ENCODE measurements at places on chromosomes 16 and 17. TPM values are rescaled to one million over a fixed set of nuclear protein-coding genes. Genes with fewer than 3 reads are reported as not detected.

DNA sequence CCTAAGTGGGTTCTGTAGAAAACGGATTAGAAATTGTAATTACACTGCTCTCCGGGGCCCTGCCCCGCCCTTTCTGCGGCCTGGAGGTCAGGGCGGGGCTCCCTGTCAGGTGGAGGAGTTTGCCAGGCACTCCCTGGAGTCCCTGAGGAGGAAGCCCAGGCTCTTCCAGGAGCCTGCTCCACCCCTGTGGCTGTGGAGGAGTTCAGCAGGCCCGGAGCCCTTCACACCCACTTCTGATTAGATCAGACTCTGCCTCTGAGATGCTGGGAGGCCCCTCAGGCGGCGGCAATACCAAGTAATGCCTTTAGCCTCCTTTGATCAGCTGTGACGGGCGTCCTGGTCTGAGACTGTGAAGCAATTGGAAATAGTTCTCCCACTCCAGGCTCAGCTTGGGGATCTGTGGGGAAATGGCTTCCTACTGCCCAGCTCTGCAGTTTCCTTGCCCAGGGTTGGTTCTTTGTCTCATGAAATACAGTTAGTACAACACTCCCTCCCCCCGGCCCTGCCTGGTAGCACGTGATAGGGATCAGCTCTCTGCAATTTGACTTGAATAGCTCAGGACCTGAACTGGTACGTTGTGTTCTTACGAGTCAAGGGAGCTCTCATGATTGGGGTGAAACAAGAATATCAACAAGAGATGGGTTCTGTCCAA lies 22.3 kb downstream of the BAIAP2 start:
- DNase-seq = peak; percentile 91
- no peaks in the 10 kb centered on the region for H3K27me3 ChIP-seq

- H3K4me1 ChIP-seq = no peaks in the 10 kb centered on the region
- H3K27me3 ChIP-seq = no peaks in the 10 kb centered on the region
- no peak overlapping the region for H3K4me3 ChIP-seq
- peaks cover 22% of the 10 kb centered on the region for H3K36me3 ChIP-seq
- no peak for DNase-seq
These were observed 108.9 kb downstream of the MAP2K6 start for GRCh38 chr17:69523244-69523861.

DNA sequence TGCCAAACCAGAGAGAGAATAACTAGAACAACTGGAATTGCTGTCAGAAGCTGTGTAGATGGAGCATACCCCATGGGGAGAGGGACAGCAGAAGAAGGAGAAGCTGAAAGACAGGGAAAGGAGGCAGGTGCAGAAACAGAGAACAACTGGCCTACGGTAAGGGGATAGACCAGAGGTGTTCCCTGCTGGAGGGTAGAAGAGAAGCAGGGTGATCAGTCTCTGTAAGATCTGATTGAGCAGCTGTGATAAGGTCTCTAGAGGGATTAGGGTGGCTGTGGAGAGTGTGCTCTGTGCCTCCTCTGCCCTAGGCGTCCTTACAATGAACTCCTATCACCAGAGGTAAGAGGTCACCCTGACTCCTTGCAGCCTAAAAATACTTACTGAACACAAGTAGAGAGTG lies 30.4 kb upstream of the HS3ST3B1 start:
- H3K27ac ChIP-seq = no peak overlapping the region
- no peak overlapping the region for H3K4me3 ChIP-seq
- DNase-seq = no peak

DNA sequence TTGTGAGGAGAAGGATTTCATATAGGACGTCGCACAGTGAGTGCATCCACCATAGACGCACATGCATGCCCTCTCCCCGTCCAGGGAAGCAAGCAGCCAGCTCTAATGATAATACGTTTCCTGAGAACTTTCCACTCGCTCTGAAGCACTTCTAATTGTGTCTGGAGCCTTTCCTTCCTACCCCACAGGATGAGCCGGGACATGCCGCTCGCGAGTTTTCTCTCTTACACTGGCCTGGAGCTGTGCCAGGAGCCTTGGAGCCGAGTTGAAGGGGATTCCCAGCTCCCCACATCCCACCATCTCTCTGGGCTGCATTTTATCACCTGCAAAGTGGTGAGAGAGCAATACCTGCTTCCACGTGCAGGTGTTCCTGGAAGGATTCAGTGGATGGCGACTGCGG lies 368.1 kb downstream of the C16orf95 start:
- no peaks in the 10 kb centered on the region for H3K36me3 ChIP-seq
- no peak for DNase-seq
- H3K27me3 ChIP-seq = no peaks in the 10 kb centered on the region
- no peak overlapping the region for H3K4me3 ChIP-seq
- H3K4me1 ChIP-seq = no peaks in the 10 kb centered on the region

GRCh38 chr17:82304826-82305726 lies 12.3 kb downstream of the CD7 start:
- no peaks in the 10 kb centered on the region for H3K27me3 ChIP-seq
- H3K36me3 ChIP-seq = no peaks in the 10 kb centered on the region
- DNase-seq = no peak
- H3K4me1 ChIP-seq = peaks cover 9% of the 10 kb centered on the region

DNA sequence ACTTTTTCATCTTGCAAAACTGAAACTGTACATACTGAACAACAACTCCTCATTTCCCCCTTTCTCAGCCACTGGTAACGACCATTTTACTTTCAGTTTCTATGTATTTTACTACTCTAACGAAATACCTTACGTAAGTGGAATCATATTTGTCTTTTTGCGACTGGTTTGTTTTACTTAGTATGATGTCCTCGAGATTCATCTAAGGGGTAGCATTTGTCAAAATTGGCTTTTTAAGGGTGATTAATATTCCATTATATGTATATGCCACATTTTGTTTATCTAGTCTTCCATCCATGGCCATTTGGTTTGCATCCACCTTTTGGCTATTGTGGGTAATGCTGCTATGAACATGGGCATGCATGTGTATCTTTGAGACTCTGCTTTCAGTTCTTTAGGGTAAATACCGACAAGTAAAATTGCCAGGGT lies 10.4 kb downstream of the KPNB1 start:
- peaks cover 100% of the 10 kb centered on the region for H3K36me3 ChIP-seq
- peaks cover 8% of the 10 kb centered on the region for H3K4me1 ChIP-seq
- H3K27ac ChIP-seq = peak overlapping the region; percentile 53
- H3K27me3 ChIP-seq = no peaks in the 10 kb centered on the region
- H3K4me3 ChIP-seq = no peak overlapping the region

GRCh38 chr16:28494121-28494851 lies at the start of gene APOBR:
APOBR (plus strand) TSS chr16:28494643; CDS start chr16:28494682, 39 bp downstream.
- H3K4me1 ChIP-seq = peaks cover 15% of the 10 kb centered on the region
- peak; percentile 82 for DNase-seq
- H3K27ac ChIP-seq = peak within 1 kb of the TSS; percentile 82
- H3K27me3 ChIP-seq = no peaks in the 10 kb centered on the region
- peak within 1 kb of the TSS; percentile 48 for H3K4me3 ChIP-seq

GRCh38 chr17:83024218-83024971 lies 55.0 kb upstream of the METRNL start:
- no peaks in the 10 kb centered on the region for H3K36me3 ChIP-seq
- no peaks in the 10 kb centered on the region for H3K4me1 ChIP-seq
- H3K27ac ChIP-seq = no peak overlapping the region
- H3K27me3 ChIP-seq = no peaks in the 10 kb centered on the region
- H3K4me3 ChIP-seq = no peak overlapping the region

DNA sequence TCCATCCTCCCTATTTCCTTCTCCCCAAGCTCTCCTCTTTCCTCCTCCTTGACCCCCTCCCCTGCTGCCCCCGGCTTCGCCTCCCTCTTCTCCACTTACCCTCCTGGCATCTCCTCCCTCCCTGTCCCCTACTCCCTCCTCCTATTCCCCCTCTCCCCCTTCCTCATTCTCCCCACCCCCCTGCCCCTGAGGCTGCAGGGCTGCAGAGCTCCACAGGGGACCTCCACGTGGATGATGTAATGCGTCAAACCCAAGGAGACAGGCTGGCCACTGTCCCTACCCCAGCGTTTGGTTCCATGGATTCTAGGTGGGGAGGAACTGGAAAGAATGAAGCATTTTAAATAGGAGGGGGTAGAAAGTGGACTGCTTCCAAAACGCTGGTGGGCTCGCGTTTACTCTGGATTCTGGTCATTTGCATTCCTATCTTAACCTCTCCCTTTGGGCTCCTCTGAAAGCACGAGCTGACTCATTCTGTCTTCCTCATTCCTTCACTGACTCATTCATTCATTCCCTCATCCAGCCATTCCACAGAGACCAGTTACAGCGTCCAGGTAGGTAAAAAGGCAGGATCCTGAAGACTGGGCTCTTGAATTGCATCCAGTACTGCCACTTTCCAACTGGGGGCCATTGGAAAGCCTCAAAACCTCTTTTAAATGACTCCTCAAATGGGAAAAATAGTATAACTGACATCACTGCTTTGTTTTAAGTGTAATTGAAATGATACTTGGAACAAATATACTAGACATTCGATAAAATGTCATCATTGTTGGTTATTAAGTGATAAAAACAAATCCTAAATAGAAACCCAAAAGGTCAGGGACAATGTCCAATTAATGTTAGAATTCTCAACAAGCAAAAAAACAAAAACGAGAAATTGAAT lies 943 bp upstream of the COTL1 start:
- H3K27me3 ChIP-seq = no peaks in the 10 kb centered on the region
- peaks cover 12% of the 10 kb centered on the region for H3K4me1 ChIP-seq
- DNase-seq = no peak
- no peak overlapping the region for H3K27ac ChIP-seq
- H3K36me3 ChIP-seq = no peaks in the 10 kb centered on the region
- no peak overlapping the region for H3K4me3 ChIP-seq

DNA sequence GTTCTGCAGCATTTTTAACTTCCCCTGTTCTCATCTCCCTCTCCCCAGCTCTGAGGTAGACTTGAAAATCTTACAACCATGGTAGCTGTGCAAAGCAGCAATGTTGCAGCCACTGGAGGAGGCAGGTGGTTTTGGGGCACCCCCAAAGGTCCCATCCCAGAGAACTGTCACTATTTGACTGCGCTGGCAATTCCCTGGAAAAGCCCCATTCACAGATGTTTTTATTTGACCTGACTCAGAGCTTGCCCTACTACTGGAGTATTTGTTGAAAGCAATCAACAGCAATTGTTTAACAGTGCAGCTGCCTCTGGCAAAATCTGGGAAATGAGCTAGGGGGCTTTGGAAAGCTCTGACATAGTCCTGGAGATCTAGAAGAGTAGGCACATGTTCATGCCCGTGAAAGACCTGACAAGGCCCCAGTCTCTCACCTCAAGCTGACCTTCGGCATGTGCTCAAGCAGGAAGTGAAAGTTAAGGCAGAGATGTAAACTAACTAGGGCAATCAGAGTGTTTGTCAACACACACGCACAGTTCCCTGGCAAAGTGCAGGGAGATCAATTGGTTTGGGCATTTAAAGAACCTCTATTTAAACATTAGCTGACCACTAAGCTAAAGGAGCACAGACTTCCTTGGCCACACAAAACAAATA lies 19.7 kb upstream of the PIK3R5 start:
- no peaks in the 10 kb centered on the region for H3K4me1 ChIP-seq
- no peak overlapping the region for H3K4me3 ChIP-seq
- H3K27ac ChIP-seq = no peak overlapping the region
- H3K27me3 ChIP-seq = no peaks in the 10 kb centered on the region
- DNase-seq = no peak

- DNase-seq = no peak
- no peaks in the 10 kb centered on the region for H3K36me3 ChIP-seq
- H3K4me3 ChIP-seq = no peak overlapping the region
- H3K4me1 ChIP-seq = peaks cover 5% of the 10 kb centered on the region
These were observed 145.3 kb downstream of the SPECC1 start for GRCh38 chr17:20154286-20155000.

GRCh38 chr16:16162591-16162990 lies 60.7 kb downstream of the ABCC6 start:
- H3K27me3 ChIP-seq = no peaks in the 10 kb centered on the region
- no peak overlapping the region for H3K27ac ChIP-seq
- peaks cover 21% of the 10 kb centered on the region for H3K36me3 ChIP-seq
- no peak overlapping the region for H3K4me3 ChIP-seq

DNA sequence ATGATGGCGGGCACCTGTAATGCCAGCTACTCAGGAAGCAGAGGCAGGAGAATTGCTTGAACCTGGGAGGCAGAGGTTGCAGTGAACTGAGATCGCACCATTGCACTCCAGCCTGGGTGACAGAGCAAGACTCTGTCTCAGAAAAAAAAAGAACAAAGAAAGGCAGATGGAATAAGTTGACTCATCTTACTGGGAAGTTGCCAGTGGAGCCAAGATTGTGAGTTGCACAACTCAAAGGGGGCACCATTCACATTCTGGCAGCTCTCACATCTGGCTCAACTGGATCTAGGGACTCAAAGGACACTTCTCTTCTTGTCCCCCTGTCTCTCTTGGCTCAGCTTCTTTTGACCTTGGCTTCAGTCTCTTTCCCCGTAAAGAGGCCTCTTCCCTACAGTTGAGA lies 53.7 kb upstream of the ETV4 start:
- DNase-seq = no peak
- no peaks in the 10 kb centered on the region for H3K36me3 ChIP-seq
- no peaks in the 10 kb centered on the region for H3K27me3 ChIP-seq
- no peak overlapping the region for H3K27ac ChIP-seq

DNA sequence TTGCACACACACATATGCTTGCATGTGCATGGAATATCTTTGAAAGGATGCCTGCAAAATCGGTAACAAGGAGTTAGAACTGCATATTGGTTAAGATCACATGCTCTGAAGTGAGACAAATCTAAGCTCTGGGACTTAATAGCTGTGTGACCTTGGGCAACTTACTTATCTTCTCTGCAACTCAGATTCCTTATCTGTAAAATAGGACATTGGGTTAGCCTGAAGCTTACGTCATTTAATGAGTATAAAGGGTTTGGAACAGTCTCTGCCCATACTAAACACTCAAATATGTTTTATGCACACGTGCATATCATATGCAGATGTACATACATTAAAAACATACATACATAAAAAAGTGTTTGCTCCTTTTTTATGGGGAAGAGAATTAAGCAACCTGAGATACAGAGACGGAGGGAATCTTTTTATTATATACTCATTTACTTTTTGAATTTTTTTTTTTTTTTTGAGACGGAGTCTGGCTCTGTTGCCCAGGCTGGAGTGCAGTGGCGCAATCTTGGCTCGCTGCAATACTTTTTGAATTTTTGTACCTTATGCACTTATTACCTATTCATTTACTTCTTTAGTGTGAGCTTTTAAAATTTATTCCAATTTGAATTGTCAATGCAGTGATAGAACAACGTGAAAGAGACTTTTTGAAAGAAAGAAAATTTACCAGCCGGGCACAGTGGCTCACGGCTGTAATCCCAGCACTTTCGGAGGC lies 206.2 kb downstream of the CCDC182 start:
- H3K27me3 ChIP-seq = no peaks in the 10 kb centered on the region
- no peaks in the 10 kb centered on the region for H3K36me3 ChIP-seq
- no peak overlapping the region for H3K4me3 ChIP-seq
- no peaks in the 10 kb centered on the region for H3K4me1 ChIP-seq

TP53TG3B gene
- not detected for total RNA-seq

CASKIN2 gene
- 101 TPM for total RNA-seq

MYO15A gene
- total RNA-seq = 2.8 TPM

GDPD3 gene
- 11.5 TPM for total RNA-seq

WFIKKN1 gene
- 1.5 TPM for total RNA-seq

CDRT15 gene
- not detected for total RNA-seq

MYO18A gene
- total RNA-seq = 51.0 TPM
